ENCODE measurements at places on chromosomes 11 and 22. TPM values are rescaled to one million over a fixed set of nuclear protein-coding genes. Genes with fewer than 3 reads are reported as not detected.

HEPHL1 gene
- 0.10 TPM for total RNA-seq

OR52I2 gene
- total RNA-seq, result 0.28 TPM

SPECC1L gene
- 50.9 TPM for total RNA-seq

GRCh38 chr22:17536269-17536668, 27.0 kb upstream of the SLC25A18 start:
- ATAC-seq, result no peak

DNA sequence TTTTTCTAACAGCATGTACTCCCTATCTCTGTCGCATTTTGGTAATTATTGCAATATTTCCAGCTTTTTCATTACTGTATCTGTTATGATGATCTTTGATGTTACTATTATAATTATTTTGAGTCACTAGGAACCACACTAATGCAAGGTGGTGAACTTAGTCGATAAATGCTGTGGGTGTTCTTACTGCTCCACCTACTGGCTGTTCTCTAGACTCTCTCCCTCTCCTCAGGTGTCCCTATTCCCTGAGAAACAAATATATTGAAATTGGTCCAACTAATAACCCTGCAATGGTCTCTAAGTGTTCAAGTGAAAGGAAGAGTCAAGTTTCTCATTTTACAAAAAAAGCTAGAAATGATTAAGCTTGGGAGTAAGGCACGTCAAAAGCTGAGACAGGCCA, 10.5 kb downstream of the ARL14EP start:
- no peak for ATAC-seq

DNA sequence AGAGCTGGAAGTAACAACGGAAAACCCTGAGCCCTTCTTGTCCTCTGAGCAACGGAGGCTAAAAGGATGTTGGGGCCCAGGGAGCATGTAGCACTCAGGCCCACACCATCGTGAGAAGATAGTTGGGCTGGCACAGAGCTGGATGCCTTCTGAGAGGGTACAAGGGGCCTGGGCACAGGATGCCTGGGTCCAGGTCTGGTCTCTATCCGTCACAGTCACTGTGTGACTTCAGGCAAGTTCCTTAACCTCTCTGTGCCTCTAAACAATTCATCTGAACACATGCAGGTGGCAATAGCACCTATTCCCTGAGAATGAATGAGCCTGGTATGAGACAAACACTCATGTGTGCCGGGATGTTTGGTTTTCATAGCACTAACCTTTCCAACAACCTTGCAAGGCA, 29.2 kb downstream of the MB start:
- no peak for ATAC-seq

DNA sequence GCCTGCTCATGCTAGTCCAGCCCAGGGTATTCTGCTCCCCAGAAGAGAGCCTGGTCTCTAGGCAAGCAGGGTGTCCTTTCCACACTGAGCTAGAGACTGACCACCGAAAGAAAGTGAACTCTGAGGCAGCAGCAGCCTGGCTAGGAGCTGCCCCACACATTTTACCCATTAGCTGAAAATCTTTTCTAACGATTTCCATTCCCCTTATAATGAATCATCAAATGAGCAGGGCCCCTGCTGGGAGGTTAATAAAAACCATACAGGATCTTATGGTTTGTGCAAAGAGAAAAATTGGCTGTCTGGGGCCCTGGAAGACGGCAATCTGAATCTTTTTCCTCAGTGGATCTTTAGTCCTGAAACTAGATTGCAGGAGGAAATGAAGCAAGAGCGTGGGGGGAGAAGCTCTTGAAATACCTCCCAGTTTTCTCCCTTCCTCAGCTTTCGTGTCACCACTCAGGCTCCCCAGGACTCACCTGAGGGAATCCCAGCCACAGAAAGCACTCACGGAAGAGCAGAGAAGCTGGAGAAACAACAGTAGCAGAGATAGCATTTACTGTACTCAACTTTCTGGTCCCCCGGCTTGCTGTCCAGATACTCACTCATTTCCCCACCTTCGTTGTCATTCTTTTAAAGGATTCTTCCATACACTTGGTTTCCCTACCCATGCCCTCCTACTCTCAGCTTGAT, 74.7 kb upstream of the CD44 start:
- ATAC-seq, result peak; percentile 14

GRCh38 chr22:48103126-48103875, 1340.9 kb downstream of the TBC1D22A start:
- ATAC-seq, result no peak

DNA sequence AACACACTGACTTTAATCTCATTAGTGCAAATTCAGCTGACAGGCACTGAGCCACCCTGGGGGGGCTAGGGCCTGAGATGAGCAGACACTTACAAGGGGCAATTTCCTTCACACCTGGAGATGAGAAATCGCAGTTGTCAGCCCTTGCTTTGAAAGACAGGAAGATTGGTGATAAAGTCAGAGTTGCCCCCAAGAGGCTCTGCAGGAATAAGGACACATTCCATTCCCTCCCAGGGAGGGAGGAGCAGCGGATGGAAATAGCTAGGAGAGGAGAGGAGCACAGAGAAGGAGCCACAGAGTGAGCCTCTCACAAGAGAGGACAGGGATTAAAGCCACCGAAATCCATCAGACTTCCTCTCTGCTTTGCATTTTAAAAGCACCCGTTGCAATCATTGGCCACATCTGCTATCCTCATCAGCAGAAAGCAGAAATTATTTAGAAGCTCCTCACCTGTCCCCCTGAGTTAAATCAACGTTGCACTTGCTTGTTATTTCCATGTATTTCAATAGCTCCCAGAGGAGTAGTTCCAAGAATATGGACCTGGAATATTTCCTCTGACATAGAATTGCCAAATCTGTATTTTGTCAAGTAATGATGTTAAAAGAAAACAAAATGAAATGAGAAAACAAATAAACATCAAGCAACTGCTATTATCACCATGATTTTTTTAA, 213.7 kb downstream of the BARX2 start:
- no peak for ATAC-seq

DNA sequence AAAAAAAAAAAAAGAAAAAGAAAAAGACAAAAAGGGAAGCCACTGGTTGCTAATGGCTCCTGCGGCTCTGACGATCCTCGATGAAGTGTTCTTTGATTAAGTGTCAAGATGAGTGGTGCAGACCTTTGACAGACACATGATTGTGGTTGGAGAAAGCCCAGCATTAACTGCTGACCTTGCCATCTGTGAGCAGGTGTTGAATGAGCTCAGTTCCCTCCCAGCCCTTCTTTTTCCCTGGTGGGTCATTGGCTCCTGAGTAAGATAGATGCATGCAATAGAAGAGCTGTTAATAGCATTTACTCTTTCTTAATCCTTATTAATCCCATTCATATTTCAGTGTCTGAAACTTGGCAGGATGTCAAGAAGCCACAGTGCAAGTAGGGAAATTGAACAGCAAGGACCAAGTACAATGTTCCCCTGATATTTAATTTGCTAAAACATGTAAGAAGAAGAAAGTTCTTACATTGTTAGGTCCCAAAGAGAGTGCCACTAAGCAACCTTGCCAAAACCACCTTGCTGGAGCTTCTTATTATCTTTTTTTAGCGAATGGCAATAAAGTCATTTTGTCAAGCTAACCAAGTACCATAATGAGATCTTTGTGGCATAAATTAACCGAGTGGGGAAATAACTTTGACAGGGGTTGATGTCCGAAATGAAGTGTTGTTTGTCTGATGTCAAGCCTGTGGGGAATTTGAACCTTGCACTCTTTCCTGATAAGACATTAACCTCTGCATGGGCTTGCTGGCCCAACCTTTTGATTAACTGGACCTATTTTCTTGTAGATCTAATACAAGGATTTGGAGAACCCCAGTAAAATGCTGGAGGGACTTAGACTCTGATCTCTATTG, 113.7 kb downstream of the PTPRJ start:
- ATAC-seq, result peak; percentile 99

- no peak for ATAC-seq
Observed at GRCh38 chr11:69513663-69514224, 32.3 kb downstream of the LINC01488 start.

GRCh38 chr11:88418508-88418907, 81.0 kb upstream of the CTSC start:
- ATAC-seq, result no peak

DNA sequence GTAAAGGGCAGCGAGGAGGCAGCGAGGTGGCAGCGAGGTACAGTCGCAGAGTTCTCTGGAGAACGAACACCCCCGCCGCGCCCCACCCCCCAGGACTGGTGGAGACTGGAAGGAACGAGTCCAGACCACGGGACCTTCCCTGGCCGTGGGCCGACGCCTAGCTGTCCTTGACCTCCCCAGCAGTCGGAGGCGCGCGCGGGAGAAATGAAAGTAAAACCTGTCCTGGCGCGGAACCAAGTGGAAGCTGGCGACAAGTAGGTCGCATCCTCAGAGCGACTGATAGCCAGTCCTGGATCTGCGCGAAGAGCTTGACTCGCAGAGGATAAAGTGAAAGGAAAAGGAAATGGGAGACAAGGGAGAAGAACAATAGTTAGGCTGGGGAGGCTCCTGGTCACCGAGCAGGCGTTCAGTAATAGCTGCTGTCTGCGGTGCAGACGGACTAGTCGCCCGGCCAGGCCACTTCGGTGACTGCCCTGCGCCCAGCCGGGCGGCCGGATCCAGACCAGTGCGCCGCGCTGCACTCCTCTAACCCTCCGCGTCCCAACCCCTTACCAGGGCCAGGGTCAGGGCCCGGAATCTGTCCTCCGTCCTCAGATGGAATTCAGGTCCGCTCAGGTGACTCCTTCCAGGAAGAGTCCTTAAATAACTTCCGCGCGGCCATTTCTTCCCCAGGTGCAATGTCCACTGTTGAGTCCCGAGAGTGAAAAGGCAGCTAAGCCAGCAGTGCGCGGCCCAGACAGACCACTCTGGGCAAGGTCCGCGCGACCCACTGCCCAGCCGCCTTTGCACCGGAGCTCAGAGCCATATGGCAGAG, 1.9 kb upstream of the ADM start:
- ATAC-seq, result peak; percentile 64

GRCh38 chr11:31366795-31367194, 2.7 kb downstream of the DCDC1 start:
- no peak for ATAC-seq

DNA sequence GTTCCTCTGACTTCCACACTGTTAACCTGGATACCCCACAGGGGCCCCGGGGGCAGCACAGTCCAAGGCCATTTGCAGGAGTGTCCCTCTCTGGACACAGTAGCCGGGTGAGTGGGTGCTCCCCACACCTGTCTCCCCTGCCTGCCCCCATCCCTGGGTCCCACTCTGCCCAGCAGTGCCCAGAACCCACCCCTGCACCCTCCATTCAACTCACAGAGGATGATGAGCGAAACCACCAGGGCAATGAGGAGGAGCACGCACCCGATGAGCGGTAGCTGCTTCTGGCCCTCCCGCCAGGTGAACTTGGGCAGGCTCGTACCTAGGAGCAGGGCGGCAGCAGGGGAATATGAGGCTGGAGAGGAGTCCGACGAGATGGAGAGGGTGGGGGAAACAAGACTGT, 12.2 kb downstream of the TMPRSS13 start:
- ATAC-seq, result no peak

GRCh38 chr11:105000797-105001196, 22.2 kb downstream of the CASP5 start:
- no peak for ATAC-seq

DNA sequence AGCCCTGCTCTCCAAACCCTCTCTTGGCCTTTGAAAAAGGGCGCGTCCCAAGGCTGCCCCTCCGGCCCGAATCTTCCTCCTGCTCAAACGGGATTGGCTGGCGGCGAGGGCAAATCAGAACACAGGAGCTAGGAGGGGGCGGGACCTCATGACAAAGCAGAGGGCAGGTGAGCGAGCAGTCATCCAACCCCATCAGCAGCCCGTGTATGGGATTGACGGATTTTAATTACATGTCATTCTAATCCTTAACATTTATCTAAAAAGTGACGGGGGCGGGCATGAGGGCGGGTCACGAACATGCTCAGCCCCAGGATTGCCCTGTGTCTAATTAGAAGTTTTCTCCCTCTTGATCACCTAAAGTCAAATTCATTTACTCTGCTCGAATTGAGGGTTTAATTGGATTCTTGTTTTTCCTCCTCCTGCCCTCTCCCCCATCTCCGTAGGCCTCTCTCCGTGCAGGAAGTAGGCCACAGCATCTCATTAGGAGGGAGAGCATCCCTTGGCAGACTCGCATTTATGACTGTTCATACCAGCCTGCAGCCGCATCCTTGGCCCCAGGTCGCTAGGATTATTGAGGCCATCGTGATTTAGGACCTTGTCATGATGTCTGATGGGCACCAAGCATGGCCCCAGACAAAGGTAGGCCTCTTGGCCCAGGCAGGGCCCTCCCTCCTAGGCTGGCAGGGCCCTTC, 147.1 kb downstream of the CHST1 start:
- no peak for ATAC-seq

- no peak for ATAC-seq
Observed at GRCh38 chr22:46681010-46681409, 57.0 kb downstream of the CERK start.

- no peak for ATAC-seq
Observed at GRCh38 chr11:28318871-28319270, 210.7 kb downstream of the METTL15 start.

DNA sequence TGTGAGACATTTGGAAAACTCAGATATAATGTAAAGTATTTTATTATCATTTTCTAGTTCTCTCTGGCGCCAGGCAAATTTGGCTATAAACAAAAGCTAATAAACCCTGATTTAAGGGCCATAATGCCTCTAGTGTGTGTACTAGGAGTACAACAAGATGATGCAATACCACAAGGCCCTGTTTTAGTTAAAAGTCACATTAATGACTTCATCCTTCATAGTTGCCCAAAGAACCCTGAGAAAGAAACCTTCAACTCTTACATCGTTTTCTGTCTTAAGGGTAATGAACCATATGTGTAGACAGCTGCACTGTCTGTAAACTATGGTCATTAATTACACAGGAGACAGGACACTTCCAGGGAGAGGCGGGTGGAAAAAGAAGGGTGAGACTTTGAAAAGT, 538.4 kb downstream of the FAM181B start:
- peak; percentile 93 for ATAC-seq

GRCh38 chr22:45993143-45993692, 16.3 kb upstream of the WNT7B start:
- no peak for ATAC-seq

- peak; percentile 36 for ATAC-seq
Observed at GRCh38 chr22:42699281-42699975, 21.2 kb downstream of the A4GALT start.

- no peak for ATAC-seq
Observed at GRCh38 chr22:43150731-43151206, 590 bp upstream of the TSPO start.

- ATAC-seq, result no peak
Observed at GRCh38 chr11:86755146-86755545, 45.2 kb upstream of the PRSS23 start.

DNA sequence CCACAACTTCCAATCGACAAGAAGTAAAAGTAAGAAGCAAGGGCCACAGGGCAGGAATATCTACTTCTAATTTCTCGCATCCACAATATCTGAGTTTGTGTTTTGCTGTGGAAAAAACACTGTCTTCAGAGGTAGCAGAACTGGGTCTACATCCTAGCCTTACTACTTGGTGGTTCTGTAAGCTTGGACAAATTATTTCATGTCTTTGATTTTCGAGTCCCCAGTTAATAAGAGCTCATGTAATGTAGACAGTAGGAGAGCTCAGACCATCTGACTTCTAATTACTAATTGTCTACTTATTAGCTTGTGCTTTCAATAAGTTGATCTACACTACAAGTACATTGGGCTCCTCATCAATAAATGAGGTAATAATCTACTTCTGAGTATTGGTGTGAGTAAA, 13.3 kb upstream of the HBE1 start:
- ATAC-seq, result no peak

All from motor neuron (in vitro differentiated cells).